ENCODE measurements at places on chromosomes 7 and 10.
A peak's percentile ranks its signal among the peaks of the same experiment; 100 is the strongest.

GRCh38 chr10:62027841-62028501, 126.5 kb downstream of the ARID5B start:
- H3K4me1 ChIP-seq, result no peaks in the 10 kb centered on the region
- DNase-seq, result no peak
- peak overlapping the region; percentile 32 for H3K27ac ChIP-seq
- no peaks in the 10 kb centered on the region for H3K36me3 ChIP-seq
- no peaks in the 10 kb centered on the region for H3K27me3 ChIP-seq

- H3K36me3 ChIP-seq, result peaks cover 6% of the 10 kb centered on the region
- no peaks in the 10 kb centered on the region for H3K4me1 ChIP-seq
- H3K27me3 ChIP-seq, result no peaks in the 10 kb centered on the region
- H3K27ac ChIP-seq, result no peak overlapping the region
- DNase-seq, result no peak
These were observed 8.2 kb downstream of the CLDN12 start for GRCh38 chr7:90411510-90411909.

- no peaks in the 10 kb centered on the region for H3K36me3 ChIP-seq
- H3K27ac ChIP-seq, result no peak overlapping the region
- no peak overlapping the region for H3K4me3 ChIP-seq
- no peaks in the 10 kb centered on the region for H3K27me3 ChIP-seq
- H3K4me1 ChIP-seq, result peaks cover 2% of the 10 kb centered on the region
These were observed 44.7 kb downstream of the ABLIM1 start for GRCh38 chr10:114613237-114613979.

DNA sequence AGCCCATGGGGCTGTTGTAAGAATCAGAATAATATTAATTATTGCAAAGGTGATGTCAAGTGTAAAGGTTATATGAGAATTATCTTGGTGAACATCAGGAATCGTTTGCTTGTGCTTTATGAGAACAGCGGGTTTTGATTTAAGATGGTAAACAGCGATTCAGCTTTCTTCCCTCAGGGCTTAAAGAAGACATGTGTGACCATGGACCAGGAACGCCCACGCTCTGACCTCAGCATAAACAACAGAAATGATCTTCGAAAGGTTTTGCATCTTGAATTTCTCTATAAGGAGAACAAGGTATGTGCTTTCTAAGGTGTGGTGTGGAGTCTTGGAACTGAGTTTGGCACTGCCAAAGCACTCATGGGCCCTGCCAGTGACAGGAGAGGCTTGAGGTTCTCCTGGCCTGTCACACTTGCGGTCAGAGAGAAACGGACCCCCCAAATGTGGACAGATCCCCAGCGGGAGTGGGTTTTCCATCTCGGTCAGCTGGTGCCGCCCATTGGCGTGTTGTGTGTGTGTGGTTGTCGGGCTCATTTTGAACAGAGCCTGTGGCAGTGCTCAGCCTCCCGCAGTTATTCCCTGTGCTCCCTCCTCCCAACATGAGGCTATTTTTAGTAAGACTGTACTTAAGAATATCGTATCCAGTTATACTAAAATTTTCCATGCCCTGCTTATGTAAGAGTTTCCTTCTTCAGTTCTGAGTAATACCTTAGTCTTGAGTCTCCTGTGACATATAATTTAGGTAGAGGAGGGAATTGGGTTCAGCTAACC, 7.2 kb downstream of the MINDY4 start:
- peaks cover 5% of the 10 kb centered on the region for H3K4me1 ChIP-seq
- H3K27me3 ChIP-seq, result no peaks in the 10 kb centered on the region
- no peak for DNase-seq
- H3K36me3 ChIP-seq, result peaks cover 12% of the 10 kb centered on the region
- no peak overlapping the region for H3K4me3 ChIP-seq
- H3K27ac ChIP-seq, result peak overlapping the region; percentile 81

- no peaks in the 10 kb centered on the region for H3K4me1 ChIP-seq
- H3K36me3 ChIP-seq, result no peaks in the 10 kb centered on the region
- no peak overlapping the region for H3K27ac ChIP-seq
- H3K27me3 ChIP-seq, result no peaks in the 10 kb centered on the region
- no peak overlapping the region for H3K4me3 ChIP-seq
These were observed 221.4 kb downstream of the ADARB2 start for GRCh38 chr10:1515780-1516491.

- H3K27me3 ChIP-seq, result no peaks in the 10 kb centered on the region
- peak overlapping the region; percentile 77 for H3K4me3 ChIP-seq
- peak overlapping the region; percentile 69 for H3K27ac ChIP-seq
- H3K4me1 ChIP-seq, result peaks cover 9% of the 10 kb centered on the region
These were observed 1.1 kb upstream of the UMAD1 start for GRCh38 chr7:7639421-7639820.

DNA sequence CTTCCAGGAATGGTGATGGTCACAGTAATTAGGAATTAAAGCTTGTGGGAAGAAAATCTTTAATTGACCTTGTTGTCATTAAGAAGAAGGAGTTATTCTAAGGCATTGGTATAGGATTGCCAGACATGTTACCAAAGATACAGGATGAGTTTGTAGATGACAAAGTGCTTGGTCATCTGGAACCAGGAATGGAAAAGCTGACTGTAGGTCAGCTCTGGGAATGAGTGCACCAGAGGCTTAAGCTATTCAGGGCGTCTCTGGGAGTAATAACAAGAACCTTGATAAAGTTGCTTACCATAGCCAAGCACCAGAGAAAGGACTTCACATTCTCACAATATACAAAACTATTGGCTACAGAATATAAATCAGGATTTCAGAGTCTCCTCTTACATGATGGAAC, 89.0 kb downstream of the PHTF2 start:
- no peak overlapping the region for H3K4me3 ChIP-seq
- peaks cover 4% of the 10 kb centered on the region for H3K4me1 ChIP-seq
- H3K27ac ChIP-seq, result no peak overlapping the region
- no peaks in the 10 kb centered on the region for H3K27me3 ChIP-seq
- H3K36me3 ChIP-seq, result no peaks in the 10 kb centered on the region

- no peak for DNase-seq
- no peak overlapping the region for H3K4me3 ChIP-seq
- H3K36me3 ChIP-seq, result no peaks in the 10 kb centered on the region
These were observed 29.0 kb downstream of the STOX1 start for GRCh38 chr10:68856352-68856751.

GRCh38 chr10:76334255-76334654, 902.8 kb downstream of the LRMDA start:
- no peaks in the 10 kb centered on the region for H3K27me3 ChIP-seq
- DNase-seq, result no peak
- no peaks in the 10 kb centered on the region for H3K36me3 ChIP-seq
- no peak overlapping the region for H3K27ac ChIP-seq
- H3K4me3 ChIP-seq, result no peak overlapping the region
